Stimulated activated CD4-positive, alpha-beta T cell treated with anti-CD3 and anti-CD28 coated beads, TNF-alpha, amount 100 ng/mL, for 1 hour (primary cell): ENCODE measurements at places on chromosomes 4 and X.

- DNase-seq: no peak
These were observed 10.9 kb upstream of the TMPRSS11D start for GRCh38 chr4:67894659-67895058.

DNA sequence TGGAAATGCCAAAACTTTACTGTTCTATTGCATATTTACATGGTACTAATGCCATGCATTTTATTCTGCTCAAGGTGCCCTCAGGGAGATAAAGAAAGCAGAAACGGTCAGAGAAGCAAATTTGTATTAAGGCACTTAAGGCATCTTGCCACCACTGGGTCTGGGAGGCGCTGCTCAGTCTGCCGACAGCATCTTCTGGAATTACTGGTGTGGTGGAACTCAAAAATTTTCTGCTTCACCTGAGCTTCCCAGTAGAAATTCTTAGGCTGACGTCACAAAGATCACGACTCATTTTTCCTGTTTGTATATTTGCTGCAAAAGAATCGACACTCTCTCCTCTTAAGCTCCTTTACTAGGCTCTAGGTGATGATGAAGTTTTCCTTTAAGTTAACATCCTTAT is 3.0 kb downstream of the RASSF6 start:
- no peak for DNase-seq

DNA sequence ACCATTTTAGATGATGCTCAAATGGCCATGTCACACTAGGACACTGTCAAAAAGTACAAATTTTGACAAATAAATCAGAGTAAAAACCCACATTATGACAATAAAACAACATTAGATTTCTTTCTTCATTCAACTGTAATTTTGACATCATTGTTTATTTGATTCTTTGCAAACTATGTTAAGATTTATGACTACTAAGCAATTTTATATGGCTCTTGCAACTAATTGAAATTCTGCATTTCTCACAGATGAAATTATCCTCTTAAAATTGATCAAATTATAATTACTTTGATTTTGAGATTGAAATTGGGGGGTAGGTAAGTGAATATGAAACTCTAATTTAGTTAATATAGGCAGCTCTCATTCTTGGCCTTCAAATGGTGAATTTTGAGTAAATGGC is 59.8 kb downstream of the ATOH1 start:
- no peak for DNase-seq

DNA sequence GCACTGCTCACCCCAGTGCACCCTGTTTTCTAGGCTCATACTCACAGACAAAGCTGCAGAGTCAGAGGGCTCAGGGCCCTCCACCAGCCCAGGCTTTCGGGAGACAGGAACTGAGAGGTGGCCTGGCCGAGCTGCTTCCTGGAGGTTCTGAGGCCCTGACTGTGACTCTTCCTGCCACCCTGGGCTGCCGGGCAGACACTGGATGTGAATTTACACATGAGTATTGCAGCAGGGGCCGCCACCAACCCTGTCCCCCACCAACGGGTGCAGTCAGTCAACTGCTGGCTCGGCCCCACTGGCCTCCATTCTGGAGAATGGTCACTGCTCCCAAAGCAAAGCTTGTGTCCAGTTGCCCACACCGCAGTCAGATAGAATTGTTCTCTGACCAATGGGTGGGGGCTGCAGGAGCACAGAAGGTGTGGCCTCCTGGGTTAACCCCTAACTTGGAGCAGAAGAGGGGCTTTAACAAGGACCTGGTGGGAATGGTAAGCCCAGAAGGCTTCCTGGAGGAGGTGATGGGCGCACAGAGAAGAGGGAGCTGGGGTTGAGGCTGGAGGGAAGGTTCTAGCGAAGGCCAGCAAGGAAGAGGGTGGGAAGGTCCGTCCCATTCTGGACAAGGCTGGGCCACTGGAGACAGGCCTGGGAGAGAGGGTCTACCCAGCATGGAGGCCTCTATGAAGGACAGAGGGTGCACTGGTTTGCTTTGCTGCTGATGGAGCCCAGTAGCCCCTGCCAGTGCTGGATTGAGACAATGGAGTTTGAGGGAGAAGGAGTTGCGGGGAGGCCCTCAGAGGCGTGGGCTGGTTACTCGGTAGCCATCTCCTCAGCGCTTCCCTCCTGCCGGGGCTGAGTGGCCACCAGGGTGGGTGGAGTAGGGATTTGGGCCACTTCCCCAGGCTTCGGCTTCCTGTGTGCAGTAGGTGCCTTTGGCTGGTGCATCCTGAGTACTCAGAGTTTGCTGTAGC is 135.3 kb downstream of the CPZ start:
- DNase-seq: no peak

DNA sequence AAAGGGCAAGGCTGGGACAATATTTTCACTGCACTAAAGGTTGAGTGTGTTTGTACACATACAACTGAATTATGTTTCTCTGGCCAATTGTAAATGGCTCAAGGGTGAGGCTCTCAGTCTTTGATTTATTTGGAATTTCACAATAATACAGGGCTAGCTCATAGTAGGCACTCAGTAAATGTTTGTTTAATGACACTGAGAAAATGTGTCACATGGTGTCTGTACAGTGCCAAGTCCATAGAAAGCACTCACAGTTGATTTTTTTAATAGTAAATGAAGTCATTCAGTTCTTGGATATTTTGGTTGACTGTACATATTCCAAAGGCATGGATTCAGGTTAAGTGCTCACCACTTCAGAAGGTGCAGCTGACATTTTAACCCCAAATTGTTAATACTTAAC is 176.4 kb downstream of the IL1RAPL2 start:
- DNase-seq: no peak
